ENCODE measurements at places on chromosomes 6 and 20.

GRCh38 chr6:70414813-70415212 lies 1.5 kb downstream of the FAM135A start:
- DNase-seq: no peak

GRCh38 chr20:32509639-32510066 lies 75.5 kb downstream of the NOL4L start:
- no peak for DNase-seq

DNA sequence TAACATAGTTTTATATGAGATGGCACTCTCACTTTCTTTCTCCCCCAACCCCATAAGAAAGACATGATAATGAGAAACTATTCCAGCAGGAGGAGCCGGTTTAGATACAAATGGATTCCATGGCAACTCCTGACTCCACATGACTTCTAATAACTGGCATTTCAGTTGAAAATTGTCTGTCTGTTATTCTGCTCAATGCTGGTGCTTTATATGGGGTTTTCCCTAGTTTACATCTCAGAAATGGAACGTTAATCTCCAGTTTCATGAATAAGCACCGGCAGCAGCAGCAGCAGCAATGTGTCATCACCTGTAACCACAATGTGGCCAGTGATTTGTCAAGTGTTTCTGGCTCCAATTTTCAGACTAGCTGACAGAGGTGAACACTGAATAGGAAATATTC lies 8.0 kb upstream of the SIM1 start:
- DNase-seq: no peak

- peak; percentile 75 for DNase-seq
Observed at GRCh38 chr20:56554869-56555268, 21.8 kb downstream of the FAM209B start.

DNA sequence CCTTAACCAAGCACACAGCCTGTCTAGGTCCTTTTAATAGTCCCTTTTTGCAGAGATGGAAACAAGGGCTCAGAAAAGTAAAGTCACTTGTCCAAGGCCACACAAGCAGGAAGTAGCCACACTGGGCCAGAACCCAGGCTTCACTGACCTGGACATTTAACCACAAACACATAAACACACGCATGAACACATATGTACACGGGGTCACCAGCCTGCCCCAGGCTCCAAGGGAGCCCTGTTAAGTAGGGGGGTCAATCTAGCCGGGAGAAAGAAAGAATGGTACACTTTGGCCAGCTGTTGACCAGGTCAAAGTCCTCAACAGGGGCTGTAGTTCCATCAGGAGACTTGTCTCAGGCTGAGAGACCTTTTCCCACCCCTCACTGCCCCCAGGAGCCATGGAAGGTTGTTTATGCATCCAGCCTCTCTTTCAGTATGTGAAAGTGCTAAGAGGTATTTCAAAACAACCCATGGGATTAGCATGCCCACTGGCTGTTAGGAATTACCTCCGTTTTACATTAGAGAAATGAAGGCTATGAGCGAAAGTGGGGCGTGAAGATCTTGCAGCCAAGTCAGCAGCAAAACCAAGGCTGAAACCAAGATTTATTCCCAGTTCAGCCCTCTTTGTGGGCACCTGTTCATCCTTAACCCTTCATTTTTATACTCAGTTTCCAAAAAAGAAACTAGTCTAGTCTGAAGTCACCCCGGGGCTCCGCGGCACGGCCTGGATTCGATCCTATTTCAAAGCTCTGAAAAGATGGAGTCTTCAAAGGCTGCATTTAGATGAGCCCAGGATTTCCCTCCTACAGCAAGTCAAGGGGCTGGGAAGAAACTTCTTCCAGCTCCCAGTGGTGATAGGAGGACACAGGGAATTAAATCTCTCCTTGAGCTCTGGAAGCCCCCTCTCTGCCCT lies 9.8 kb downstream of the SDC4 start:
- DNase-seq: no peak

- DNase-seq: no peak
Observed at GRCh38 chr6:131807321-131807643, 538 bp upstream of the ENPP1 start.

DNA sequence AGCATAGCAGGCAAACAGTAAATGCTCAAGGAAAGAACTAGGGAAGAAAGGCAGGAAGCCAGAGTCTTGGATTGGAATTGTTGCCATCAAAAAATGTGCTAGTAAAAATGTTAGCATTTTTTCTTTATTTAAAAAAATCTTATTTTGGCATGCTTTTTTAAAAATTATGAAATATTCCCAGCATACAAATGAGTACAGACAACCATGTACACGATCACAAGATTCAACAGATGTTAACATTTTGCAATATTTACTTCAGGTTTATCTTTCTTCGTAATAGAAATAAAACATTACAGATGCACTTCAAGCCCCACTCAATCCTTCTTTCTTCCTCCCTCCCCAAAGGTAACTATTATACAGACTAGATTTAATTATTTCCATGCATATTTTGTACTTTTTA lies 27.4 kb upstream of the NOP56 start:
- no peak for DNase-seq

GRCh38 chr20:50442512-50442911 lies 67.7 kb upstream of the PTPN1 start:
- DNase-seq: no peak

DNA sequence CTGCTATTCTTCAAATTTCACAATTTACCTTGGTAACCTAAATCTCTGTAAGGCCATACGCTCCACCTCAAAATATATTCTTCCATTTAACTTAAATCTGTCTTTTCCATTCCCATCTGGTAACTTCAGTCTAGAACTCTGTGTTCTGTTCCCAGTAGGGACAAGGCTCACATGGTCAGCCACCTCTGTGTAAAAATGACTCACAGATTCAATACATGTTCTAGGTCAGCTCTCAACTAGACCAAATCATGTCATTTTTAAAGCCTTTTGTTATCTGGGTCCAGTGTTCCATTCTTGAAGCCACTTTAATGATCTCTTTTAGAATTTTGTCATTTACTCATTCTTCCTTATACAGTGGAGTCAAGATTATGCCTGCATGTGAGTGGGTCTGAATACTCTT lies 315.6 kb upstream of the CITED2 start:
- DNase-seq: no peak

DNA sequence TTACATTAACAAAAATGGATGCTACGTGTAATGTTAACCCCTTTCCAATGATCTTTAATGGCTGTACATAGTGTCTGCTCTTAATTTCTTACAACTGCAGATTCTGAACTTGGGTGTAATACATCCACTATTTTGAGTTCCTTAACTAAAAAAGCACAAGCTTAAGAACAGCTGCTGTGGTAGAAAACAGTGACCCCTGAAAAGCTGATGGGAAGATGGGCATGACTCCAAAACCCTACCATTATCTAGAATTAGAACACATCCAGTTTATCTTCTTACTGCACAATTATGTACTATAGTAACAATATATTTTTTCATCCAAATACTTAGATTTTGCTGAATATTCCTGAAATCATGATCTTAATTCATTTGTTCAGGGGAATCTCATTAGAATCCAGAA lies 49.3 kb downstream of the LYRM4 start:
- no peak for DNase-seq

DNA sequence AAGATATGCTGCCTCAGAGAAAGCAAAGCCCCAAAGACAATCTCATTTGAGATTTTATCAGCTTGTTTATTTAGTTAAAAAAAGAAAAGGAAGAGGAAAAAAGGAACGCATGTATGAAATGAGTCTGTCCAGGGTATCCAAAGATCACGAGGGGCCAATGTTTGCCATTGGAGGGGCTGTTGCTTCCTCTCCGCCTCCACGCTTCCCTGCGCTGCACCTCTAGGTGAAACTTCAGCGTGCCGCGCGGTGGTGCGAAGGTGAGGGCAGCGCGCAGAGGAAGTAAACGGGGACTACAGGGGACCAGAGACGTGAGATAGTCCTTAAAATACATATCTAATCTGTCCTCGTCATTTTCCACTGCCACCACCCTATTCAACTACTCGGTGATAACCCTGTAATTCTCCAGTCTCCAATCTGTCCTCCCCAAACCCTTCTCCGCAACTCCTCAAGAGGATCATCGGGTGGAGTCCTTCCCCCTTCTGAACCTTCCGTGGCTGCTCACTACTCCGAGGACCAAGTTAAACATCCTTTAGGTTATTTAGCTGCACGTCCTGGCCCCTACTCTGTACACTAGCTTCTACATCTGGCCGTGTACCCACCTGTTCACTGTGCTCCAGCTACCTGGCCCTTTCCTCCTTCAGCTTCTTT lies 1.1 kb upstream of the DCBLD1 start:
- no peak for DNase-seq

GRCh38 chr6:102438171-102438570 lies 1044.7 kb downstream of the GRIK2 start:
- DNase-seq: no peak

DNA sequence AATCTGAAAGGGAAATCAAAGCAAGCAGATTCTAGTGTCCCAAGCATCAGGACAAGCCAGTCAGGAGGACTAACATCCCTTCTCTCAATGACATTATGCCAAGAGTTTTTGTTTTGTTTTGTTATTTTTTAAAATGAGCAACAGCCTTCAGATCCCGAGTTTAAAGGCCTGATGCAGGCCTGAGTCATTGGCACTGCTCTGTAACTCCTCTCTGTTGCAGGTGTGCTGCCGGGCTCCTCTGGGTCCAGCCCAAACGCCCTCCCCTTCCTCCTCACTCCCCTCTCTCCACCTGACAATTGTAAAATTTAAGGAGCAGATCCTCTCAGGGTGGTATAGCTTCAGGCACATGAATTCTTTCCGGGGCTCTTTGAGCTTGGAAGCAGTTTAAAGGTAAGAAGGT lies 502.0 kb downstream of the BMP2 start:
- DNase-seq: no peak

DNA sequence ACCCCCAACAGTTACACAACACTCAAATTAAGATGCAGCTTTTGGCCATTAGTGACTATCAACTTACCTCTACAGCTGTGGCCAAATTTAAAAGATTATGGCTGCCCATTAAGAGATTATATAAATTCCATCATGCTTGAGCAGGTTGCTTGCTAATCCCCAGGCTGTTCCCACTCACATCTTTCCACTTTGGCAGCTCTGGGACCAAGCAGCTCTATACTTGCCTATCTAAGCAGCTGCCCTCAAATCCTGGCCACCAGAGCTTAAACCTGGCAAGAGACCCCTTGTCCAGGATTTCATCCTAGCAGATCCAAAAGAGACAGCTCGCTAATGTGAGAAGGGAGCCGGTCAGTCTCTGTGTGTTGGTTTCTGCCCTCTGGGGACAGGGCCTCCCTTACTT lies 127.9 kb downstream of the SLC23A2 start:
- DNase-seq: no peak

GRCh38 chr6:9520417-9521151 lies 894.3 kb downstream of the TFAP2A start:
- no peak for DNase-seq

DNA sequence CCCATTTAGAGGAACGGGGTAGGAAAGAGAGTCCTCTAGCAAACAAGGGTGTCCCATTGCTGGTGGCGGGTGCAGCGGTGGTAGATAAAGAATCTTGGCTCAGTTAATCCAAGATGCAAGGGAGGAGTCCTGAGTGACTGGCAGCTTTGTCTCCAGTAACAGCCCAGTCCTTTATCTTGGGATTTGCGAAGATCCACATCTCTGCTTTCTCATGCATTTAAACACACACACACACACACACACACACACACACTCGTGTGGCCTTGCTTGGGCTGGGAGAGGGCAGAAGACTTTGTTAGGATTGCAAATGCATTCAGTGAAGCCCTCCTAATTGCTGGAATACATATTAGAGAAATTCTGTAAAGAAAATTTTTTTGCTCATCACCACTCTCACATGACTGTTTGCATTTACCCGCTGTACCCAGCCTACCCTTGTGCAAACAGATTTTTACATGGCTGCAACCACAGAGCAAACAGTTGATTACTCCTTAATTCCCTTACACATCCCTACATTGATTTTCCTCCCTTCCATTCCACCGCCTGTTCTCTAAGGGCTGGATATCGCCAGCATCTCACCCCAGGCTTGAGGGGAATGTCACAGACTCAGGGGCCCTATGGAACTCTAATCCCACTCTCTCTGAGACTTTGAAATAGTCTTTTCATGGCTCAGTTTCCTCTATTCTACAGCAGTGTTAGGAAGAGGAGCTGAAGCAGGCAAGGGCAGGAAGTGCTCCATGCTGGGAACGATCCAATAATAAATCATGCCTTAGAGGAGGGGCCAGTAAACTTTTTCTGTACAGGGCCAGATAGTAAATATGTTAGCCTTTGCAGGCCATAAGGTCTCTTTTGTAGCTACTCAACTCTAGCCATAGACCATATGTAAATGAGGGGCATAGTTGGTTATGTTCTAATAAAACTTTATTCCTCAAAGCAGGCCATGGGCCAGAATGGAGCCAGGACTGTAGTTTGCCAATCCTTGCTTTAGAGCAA lies 3.5 kb downstream of the C6orf132 start:
- no peak for DNase-seq

- no peak for DNase-seq
Observed at GRCh38 chr20:36309643-36310042, 3.5 kb downstream of the DLGAP4 start.

DNA sequence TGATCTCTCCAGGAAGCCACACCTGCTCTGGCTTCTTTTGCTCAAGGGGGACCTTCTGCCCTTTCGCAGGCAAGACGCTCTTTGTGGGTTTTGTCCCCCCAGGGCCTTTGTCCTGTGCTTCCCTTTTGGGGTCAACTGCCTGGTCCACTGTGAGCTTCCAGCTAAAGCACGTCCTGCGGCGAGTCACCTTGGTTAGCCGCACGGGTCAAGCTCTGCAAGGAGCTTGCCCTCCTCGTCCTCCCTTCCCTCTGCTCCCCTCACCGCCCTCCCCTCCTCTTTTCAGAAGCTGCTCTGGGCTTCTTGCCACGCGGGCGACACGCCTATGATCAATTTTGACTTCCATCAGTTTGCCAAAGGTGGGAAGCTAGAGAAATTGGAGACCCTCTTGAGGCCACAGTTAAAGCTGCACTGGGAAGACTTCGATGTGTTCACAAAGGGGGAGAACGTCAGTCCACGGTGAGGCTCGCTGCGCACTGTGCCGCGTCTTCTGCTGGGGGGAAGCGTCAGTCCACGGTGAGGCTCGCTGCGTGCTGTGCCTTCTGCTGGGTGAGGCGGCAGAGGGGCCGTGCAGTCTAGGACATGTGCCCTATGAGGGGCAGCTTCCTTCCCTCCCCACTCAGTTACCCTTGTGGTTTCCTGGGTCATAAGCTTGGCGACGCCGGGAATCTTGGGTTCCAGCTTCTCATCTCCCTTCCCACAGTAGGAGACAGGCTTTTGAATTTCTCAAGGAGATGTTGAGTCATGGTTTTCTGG lies 80.2 kb downstream of the SYNJ2 start:
- no peak for DNase-seq

DNA sequence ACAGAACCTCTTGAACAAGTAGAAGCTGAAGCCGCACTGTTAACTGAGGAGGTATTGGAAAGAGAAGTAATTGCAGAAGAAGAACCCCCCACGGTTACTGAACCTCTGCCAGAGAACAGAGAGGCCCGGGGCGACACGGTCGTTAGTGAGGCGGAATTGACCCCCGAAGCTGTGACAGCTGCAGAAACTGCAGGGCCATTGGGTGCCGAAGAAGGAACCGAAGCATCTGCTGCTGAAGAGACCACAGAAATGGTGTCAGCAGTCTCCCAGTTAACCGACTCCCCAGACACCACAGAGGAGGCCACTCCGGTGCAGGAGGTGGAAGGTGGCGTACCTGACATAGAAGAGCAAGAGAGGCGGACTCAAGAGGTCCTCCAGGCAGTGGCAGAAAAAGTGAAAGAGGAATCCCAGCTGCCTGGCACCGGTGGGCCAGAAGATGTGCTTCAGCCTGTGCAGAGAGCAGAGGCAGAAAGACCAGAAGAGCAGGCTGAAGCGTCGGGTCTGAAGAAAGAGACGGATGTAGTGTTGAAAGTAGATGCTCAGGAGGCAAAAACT lies 40.1 kb downstream of the ZBTB2 start:
- no peak for DNase-seq
